ENCODE measurements at places on chromosomes 16 and 17.

DNA sequence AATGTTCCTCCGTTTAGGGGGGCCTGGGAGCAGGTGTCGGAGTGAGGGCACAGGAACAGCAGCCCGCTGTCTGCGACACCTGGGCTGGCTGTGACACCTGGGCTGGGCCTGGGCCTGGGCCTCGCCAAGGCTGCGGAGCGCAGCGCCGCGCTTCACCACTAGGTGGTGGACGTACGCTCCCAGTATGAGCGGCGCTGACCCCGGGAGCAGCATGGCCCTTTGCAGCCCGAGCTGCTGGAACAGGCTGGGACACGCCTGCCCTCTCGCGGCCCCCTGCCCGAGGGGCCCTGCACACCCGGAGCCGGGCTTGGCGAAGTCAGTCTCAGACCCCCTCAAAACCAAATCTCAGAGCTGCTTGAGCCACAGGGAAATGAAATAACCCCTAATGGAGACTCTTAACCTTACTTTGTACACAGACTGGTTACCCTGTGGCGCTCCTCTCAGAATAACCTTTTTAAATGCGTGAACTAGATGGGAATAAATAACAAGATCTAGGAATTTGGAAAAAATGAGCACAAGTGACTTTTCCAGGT lies 38.6 kb upstream of the FA2H start:
- peak; percentile 90 for DNase-seq

- DNase-seq = no peak
These were observed 196.8 kb downstream of the NTN1 start for GRCh38 chr17:9218064-9218635.

GRCh38 chr16:75081179-75081859 lies 35.3 kb downstream of the LDHD start:
- DNase-seq = no peak

DNA sequence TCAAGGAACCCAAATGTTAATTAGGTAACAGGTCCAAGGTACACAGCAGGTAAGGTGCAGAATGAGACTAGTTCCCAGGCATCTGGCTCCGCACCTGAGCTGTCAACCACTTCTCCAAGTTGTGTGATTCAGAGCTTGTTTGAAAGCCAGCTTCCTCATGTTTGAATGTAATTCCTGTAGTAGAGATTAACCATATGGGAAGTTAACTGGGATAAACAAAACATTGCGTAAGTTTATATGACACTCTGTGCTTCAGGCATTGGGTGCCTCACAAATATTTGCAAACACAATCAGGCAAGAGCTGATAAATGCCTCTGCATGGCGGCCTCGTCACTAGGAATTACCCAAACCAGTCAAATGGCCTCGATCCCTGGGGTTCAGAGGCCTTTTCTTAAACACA lies 27.9 kb upstream of the CPHXL start:
- no peak for DNase-seq

DNA sequence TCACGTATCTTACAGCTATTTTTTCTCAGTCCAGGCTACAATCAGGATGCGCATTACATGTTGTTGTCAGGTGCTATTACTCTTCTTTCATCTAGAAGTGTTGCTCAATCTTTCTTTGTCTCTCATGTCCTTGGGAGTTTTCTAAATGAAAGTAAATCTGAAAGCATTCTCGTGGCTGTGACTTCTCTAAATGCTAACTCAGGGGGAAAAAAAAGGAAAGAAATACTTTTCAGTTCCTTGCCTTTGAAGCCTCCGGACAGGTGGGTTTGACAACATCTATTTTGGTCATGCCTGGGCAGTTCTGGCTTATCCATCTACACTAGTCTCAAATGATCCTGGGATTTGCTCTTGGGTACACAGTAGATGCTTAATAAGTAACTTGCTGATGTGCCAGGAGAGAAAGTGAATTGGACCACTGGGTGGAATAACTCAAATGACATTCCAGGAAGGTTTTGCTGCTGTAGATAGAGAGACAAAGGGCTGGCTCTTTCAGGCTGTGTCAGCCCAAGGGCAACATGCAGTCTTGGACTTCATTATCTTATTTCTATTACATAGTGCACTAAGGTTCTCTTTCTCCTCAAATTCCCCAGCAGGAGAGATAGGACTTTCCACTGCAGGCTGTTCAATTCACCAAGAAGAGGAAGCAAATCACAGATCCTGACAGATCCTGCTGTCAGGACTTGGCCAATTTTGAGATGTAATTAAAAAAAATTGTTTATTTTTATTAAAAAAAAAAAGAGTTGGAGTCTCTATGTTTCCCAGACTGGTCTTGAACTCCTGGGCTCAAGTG lies 63.6 kb upstream of the NFAT5 start:
- peak; percentile 59 for DNase-seq

Measured in GM10248 (cell line).